ENCODE measurements at places on chromosomes 5 and 9.

DNA sequence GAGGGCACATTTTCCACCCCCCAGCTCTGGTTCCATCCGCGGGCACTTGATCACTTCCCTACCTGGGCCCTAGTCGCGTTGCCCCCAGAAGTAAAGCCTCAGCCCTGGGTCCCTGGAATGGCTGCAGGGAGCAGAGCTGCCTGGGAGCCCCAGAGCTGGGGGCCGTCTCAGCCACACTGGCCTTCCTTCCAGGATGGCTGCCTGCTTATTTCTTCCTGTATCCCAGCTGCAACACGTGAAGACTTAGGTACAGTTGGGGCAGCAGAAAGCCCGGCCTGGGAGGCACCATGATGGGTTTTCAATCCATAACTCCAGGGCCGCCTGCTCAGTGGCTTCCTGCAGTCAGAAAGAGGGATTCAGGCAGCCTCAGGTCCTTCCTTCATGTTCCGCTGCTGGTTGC lies 232.3 kb downstream of the IRX2 start:
- DNase-seq, result no peak

DNA sequence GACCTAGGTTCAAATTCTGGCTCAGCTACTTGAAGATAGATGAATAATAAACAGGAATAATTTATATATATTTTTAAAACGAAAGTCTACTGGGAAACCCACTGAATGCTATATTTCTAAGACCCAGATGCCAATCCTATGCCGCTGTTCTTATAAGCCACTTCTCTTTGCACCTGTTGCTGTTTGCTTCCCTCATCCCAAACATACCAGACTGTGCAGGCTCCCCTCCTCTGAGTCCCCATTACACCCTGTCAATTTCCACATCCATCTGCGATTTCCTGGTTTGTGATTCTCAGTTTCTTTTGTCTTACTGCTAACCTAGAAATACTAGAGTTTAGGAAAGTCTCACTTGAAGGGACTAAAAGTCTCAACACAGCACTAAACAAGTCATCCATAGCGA lies 92.8 kb upstream of the CAST start:
- no peak for DNase-seq

- DNase-seq, result no peak
Measured at GRCh38 chr9:131177898-131178297, 52.5 kb downstream of the NUP214 start.

GRCh38 chr5:143741421-143741820 lies 70.5 kb upstream of the HMHB1 start:
- DNase-seq, result no peak

- no peak for DNase-seq
Measured at GRCh38 chr9:22237497-22238363, 208.9 kb upstream of the DMRTA1 start.

DNA sequence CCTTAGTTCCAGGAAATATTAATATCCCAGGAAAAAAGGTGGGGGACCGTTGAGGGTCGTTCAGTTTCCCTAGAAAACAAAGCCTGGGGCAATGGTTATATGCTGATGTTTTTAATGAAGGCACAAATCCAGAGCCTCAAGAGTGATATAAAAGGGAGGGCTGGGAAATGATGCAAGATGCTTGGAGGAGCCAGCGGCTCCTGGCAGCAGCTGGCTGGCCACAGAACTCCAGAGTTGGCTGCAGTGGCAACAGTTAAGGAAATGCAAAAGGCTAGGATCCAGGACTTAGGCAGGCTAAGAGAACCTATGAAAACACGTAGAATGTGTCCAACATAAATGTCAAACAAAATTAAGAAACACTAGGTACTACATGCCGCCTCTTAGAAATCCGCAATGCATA lies 31.0 kb upstream of the B4GALT1 start:
- no peak for DNase-seq

DNA sequence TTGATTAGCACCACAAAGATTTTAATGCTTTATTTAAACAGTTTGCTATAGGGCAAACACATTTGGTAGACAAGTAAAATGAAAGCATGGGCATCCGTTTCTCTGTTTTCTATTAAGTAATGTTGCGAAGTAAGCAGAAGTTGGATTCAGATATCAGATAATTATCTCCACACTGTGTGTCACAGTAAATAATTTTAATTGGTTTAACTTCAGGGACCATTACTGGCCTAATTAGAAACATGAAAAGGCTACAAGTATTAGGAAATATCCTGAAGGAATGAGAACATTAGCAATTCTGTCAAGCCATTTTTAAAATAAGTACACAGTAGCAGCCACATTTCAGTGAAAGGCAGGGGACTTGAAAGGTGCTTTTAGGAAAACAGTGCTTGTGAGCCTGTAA lies 975.4 kb downstream of the NR2F1-AS1 start:
- DNase-seq, result no peak

- no peak for DNase-seq
Measured at GRCh38 chr9:133700819-133701320, 37.3 kb downstream of the SARDH start.

GRCh38 chr5:103452089-103452488 lies 110.5 kb downstream of the NUDT12 start:
- no peak for DNase-seq

DNA sequence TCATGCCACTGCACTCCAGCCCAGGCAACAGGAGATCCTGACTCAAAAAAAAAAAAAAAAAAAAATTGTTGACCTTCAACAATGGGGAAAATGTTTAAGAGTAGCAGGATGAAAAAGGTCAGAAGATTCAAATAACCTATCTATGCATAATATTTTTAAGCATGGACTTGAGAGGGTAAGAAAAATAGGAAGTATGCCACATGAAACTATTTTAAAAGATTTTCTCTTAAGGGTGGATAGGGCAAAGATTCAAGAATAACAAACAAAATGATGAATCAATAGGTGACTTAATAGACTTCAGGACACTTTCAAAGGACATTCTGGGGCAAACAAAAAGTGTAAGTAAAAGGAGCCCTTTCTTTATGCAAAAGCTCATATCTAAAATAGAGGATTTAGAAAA lies 3.2 kb downstream of the TEX48 start:
- no peak for DNase-seq

DNA sequence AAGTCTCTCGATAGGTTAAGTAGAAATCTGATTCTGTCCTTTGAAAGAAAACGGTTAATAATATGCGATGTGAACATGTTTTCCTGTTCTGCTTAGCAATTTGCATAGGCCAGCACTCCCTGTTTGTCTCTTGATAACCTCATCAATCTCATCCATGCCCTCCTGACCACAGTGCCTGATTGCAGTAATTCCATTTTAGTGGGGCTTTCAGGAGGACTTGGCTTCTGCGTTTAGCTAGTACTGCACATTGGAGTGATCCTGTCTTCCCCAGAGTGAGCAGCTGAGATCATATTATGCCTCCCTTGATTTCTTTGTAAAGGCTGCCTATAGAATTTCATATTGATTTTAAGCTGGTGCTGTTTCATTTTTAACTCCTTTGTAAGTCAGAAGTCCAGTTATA lies 335.9 kb upstream of the ISL1 start:
- no peak for DNase-seq

DNA sequence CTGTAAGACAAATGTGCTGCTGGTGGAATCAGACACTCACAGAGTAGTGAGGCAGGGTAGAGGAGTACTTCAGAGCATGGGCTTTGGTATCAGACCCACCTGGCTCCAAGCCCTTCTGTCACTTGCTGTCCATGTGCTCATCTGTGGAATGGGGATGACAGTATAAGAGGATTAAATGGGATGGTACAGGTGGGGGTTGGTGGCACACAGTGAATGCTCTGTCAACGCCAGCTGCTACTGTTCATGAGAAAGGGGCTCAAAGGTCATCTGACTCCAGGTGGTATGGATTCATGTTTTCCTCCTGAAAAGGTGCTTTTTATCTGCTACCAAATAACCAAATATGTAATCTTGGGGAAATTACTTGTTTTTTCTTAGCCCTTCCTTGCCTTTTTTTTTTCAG lies 23.0 kb upstream of the PPARGC1B start:
- DNase-seq, result no peak

GRCh38 chr9:107226421-107226820 lies 56.7 kb upstream of the RAD23B start:
- no peak for DNase-seq

DNA sequence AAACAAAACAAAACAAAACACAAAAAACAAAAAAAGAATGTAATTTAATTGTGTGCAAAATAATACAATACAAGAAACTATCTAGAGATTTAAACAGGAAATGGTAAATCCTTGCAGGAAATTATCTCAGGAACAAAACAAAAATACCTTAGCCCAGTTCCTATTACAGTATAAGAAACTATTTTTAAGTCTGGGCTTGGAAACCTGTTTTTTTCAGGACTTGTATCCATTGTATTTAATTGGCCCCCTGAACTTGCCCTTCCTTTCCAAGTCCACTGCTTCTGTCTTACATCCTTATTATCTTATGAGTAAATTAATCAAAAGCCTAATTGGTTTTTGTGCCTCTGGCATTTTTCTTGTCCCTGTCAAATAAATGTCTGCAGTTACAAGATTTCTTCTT lies 48.5 kb downstream of the ST8SIA4 start:
- no peak for DNase-seq

DNA sequence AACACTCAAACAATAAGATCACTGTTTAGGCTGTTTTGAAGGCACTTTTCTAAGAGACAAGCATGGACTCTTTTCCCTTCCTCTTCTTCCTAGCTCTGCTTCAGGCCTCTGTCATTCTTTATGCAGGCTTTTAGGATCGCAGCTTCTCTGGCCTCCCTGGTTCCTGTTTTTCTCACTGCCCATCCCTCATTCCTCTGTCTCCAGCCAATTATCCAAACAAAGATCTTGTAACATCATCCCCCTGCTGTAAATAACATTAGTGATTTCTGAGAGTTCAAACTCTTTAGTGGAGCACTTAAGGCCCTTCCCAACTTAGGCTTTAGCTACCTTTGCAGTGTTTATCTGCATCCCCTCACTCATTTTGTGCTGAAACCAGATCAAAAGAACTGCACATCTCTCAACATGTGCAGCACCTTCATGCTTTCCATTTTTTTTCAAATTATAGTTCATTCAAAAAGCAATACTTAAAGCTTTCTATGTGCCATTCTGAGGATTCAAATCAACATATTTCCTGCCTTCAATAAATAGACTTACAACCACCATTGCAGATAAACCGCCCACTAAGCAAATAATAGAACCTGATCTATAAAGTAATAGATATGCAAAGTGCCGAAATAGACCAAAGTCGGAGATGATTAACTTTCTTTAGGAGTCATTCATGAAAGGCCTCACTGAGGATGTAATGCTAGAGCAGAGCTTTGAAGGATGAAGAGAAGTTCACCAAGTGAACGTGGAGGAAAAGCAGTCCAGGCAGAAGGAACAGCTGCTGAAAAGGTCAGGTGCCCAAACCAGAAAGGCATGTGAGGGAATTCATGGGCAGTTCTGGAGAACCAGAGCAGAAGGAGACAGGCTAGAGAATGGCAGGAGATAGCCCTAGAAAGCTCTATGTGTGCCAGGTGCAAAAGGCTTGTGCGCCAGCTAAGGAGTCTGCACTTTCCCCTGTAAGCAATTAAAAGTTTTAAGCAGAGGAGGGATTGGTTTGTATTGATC lies 95.8 kb upstream of the ZNF366 start:
- no peak for DNase-seq

- no peak for DNase-seq
Measured at GRCh38 chr5:35717718-35718117, 100.1 kb downstream of the SPEF2 start.

DNA sequence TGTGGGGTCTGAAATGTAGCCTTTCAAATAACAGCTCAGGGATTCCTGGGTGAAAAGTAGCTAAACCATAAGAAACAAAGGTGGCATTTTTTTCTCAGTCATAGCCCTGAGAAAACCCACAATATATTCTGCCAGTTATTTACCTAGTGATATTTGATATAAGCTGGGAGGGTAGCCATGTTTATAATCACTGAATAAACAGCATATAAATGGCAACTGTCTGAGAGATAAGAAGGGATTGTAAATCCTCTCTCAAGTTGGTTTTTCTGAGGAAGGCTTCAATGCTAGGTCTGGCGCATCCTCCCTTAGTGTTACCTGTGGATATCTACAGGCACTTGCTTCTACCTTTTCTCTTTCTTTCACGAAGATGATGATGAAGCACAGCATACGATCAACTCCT lies 1080.5 kb upstream of the DMAC1 start:
- DNase-seq, result no peak

DNA sequence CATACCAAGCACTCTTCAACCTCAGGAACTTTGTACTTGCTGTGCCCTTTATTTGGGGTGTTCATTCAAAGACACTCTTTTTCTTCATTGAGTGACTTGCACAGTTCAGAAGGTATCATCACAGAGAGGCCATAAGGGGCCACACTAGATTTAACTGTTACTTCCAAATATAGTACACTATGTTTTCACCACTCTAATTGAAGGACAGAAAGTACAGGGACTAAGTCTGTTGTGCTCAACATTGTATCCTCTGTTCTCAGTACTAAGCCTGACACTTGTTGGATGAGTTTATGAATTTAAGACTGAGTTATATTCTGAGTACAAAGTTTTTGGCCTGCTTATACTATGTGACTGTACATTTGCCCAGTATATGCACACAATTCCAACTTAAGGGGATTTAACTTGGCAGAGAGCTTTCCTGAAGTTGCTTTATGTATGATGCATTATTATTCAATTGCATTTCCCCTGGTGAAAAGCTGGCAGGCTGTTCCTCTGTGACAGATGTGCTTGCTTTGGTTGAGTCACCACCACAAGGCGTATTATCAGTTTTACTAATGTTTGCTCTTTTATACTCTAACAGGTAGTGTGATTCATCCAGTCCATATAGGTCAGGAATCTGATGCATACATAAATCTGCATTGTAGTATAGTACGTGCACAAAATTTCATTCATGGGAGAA lies 714.8 kb downstream of the TLR4 start:
- DNase-seq, result no peak

GRCh38 chr5:171952021-171952420 lies 54.4 kb downstream of the FBXW11 start:
- no peak for DNase-seq

GRCh38 chr9:107740088-107740980 lies 250.8 kb upstream of the KLF4 start:
- no peak for DNase-seq

DNA sequence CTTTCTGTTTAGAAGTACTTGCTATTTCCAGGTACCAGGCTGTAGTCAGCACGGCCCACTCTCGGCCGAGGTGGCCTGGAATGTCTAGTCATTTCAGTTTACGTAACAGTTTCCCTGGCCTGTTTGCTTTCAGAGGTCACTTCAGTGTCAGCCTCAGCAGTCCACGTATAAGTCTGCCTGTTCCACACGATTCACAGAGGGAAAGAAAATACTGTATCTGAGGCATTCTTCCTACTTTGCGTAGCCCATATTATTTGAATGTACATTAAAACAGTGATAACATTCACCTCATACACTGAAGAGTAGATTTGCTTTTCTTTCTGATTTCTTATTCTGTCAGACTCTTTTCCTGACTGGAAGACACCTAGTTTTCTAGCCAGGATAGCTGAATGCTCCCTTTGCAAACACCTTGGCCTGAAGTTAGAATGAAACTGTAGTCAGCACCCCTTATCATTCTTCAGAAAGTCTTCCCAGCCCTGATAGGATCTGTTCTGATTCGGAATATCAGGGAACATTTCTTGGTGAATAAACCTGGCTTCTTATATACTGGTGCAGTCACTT lies 140.9 kb downstream of the AOPEP start:
- DNase-seq, result no peak

- DNase-seq, result no peak
Measured at GRCh38 chr5:172841-173251, 18.4 kb upstream of the LRRC14B start.
